Glomerular endothelial cell (primary cell): ENCODE measurements at places on chromosomes 5 and 9.

DNA sequence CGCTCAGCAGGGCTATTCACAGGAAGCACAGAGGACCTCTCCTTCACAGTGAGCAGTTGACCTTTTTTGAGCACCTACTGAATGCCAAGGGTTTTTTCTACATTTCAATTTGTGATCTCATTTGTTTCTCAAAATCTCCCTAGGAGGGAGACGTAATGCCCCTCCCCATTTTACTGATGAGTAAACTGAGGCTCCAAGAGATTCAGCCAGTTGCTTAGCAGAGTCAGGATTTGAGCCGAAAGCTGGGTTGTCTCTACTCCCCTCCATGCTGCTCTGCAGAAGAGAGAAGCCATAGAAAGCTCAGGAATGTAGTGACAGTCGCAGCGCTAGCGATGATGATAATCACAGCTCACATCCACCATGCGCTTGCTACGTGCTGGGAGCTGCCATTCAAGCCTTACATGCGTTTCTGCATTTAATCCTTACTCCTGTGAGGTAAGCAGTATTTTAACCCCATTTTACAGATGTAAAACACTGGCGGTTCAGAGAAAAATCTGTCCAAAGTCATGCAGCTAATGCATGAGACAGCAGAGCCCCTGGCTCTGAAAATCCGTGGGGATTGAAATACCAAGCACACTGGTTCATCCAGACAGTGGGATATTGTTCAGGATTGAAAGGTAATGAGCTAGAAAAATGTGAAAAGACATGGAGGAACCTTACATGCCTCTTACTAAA is 33.8 kb downstream of the ERGIC1 start:
- no peak for DNase-seq

GRCh38 chr9:33158843-33159776 is 8.0 kb downstream of the B4GALT1 start:
- DNase-seq, result no peak

GRCh38 chr9:90841615-90842014 is 40.0 kb downstream of the SYK start:
- no peak for DNase-seq

DNA sequence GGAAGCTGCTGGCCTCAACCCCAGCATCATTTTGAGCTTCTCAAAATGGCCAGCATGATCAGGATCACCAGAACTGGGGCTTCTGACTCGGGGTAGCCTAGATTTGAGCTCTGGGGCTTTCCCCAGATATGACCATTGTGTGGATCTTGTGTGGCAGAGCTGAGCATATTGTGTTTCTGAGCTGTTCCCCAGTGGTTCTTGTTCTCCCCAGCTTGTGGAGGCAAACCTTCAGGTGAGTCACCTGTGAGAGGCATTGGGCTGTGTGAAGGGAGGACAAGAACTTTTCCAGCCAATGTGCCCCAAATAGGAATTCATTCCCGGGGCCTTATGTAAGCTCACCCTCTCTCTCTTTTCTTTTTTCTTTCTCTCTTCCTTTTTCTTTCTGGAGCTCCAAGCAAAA is 80.7 kb upstream of the PITX1 start:
- DNase-seq, result no peak

DNA sequence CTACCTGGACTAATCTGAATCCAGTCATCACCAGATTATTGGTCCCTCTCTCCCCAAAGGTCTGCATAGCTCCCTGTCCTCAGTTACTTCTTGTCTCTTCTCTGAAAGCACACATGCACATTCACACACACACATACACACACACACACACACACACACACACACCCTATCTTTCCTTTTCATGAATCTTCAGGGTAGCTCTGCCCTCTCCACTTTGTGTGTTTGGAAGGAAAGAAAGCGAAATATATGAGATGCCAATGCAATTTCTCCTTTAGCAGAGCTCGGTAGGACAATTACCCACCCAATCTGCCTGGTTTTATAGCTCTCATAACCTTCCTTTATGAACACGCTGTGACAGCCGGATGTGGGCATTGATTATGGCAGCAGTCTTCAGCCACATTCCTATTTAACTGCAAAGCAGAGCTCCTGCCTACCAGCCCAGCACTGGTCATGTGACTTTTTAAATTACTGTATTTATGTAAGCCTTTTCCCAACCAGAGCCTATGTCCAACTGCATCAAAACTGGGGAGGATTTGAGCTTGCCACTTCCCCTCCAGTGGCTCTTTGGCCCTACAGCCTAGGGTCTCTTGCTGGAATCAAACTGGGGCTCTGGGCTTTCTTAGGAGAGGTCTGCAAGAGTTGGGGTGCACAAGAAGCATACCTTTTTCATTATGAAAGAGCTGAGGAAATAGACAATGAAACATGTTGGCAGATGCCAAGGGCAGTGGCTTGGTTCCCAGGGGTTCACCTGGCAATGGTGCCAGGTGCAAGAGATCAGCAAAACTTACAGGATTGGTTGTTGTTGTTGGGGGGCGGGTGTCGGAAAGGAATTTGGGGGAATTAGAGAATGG is 20.8 kb upstream of the MATR3 start:
- no peak for DNase-seq

GRCh38 chr5:159339460-159339859 is 9.2 kb upstream of the IL12B start:
- no peak for DNase-seq

- no peak for DNase-seq
Measured at GRCh38 chr5:53940921-53941320, 369.5 kb downstream of the ARL15 start.

DNA sequence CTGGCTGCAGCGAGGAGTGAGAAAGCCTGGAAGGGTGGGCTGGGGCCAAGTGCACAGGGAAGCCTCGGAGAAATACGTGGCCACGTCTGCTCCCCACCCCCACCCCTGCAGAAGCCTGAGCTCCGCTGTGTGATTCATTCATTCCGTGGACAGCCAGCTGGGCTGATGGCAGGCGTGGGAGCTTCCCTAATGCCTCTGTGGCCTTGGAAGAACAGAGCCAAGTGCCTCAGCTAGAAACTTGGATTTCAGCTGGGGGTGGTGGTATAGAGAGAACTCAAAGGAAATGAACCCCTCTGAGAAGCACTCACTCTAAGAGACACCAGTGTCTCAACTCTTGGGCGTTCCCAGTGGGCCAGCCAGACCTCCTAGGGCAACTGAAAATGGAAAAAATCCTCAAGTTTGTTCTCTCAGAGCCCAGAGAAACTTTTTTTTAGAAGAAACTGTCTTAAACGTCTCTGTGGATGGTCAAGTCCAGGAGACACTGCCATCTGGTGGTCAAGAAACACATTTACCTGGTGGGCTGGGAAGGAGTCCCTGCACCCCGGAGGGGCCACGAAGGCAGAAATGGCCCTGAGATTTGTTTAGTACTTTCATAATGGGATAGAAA is 18.0 kb downstream of the ATOX1 start:
- DNase-seq, result peak; percentile 54

DNA sequence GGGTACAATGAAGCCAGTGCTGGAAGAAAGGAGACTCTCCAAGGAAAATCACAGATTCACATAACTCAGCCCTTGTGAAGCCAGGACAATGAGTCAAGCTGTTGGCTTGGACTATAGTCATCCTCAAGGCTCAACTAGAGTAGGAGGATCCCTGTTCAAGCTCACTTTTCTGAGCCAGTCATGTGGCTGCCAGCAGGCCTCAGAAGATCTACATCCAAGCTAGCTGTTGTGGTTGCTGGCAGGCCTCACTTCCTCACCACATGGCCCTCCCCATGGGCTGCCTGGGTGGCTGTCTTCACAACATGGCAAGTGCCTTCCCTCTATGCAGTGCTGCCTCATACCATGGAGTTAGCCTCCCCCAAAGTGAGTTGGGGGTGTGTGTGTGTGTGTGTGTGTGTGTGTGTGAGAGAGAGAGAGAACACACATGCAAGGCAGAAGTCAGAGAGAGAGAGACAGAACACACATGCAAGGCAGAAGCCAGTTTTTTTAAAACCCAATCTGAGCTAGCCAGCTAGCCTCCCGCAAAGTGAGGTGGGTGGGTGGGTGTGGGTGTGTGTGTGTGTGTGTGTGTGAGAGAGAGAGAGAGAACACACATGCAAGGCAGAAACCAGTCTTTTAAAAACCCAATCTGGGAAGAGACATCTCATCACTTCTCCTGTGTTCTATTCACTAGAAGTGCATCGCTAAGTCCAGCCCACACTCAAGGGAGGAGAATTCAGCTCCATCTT is 17.1 kb downstream of the SCAI start:
- no peak for DNase-seq

DNA sequence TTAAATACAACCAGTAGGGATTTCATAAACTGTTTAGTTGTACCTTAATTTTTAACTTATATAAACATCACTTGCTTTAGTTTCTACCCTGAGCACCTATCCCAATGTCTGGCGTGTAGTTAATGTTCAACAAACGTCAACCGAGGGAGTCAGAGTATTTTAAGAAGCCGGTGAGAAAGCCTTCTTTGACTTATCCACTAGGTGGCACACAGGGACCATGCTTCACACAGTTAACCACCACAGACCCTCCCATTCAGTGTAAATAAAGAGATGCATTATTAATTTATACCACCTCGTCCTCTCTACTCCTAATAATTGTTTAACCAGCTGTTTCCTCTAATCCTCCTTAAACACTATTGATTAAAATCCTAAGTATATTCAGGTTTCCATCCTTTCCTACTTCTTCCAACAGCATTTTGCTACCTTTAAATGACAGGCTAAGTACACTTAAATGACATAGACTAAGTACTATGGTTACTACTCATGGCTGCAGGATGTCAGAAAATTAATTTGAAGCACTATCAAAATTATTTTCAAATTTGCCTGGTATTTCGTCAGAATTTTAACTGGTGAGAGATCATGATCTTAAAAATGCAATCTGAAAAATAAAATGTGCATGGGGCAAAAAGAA is 2.3 kb downstream of the HAPLN1 start:
- DNase-seq, result peak; percentile 47

- DNase-seq, result no peak
Measured at GRCh38 chr9:134630393-134630790, 11.2 kb upstream of the COL5A1 start.

DNA sequence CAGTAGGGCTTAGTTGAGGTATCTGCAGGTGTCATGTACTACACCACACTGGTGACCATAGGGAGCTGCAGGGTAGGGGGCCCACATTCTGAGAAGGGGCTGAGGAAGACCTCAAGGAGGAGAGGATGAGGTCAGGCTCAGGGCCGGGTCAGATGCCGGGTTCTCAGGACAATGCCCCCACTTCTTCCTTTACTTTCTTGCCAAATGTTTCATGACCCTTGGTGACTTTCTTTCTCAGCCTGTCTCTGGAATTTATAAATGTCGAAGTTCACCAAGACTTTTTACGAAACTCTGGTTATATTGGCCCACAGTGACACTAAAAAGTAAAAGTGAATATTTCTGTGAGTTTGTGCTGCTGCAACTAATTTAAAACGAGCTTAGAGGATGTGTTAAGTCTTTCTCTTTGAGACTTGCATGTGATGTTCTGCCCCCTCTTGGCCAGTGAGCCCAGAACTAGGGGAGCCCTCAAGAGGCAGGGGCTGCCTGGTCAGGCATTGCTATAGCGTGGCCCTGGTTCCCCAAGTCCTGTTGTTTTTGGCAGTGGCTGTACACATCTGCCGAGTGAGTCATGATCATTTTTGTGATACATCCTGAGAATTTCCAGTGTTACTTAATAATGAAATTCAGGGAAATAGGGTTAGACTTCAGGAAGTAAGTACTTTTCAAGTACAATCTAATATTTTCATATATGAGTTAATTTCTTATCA is 11.2 kb downstream of the ACO1 start:
- peak; percentile 72 for DNase-seq

GRCh38 chr5:42301349-42301748 is 121.9 kb upstream of the GHR start:
- DNase-seq, result no peak

- no peak for DNase-seq
Measured at GRCh38 chr5:173237875-173238220, 2.8 kb upstream of the NKX2-5 start.

- no peak for DNase-seq
Measured at GRCh38 chr9:108855529-108855886, 278 bp downstream of the ACTL7B start.

- no peak for DNase-seq
Measured at GRCh38 chr5:177473443-177474001, at the start of gene DBN1. Gene DBN1, minus strand, starts transcription at chr5:177473634. Its CDS starts 113 bp downstream, at chr5:177473521.
